NCI-H1048 (cell line): ENCODE measurements at places on chromosomes 7 and 10.
A peak's percentile ranks its signal among the peaks of the same experiment; 100 is the strongest.

GRCh38 chr7:77370606-77371005, 45.5 kb downstream of the GSAP start:
- no peak for DNase-seq

GRCh38 chr7:17134786-17135185, 163.7 kb upstream of the AHR start:
- no peak for DNase-seq

GRCh38 chr10:85280014-85280413, 951.6 kb downstream of the CCSER2 start:
- DNase-seq = no peak

DNA sequence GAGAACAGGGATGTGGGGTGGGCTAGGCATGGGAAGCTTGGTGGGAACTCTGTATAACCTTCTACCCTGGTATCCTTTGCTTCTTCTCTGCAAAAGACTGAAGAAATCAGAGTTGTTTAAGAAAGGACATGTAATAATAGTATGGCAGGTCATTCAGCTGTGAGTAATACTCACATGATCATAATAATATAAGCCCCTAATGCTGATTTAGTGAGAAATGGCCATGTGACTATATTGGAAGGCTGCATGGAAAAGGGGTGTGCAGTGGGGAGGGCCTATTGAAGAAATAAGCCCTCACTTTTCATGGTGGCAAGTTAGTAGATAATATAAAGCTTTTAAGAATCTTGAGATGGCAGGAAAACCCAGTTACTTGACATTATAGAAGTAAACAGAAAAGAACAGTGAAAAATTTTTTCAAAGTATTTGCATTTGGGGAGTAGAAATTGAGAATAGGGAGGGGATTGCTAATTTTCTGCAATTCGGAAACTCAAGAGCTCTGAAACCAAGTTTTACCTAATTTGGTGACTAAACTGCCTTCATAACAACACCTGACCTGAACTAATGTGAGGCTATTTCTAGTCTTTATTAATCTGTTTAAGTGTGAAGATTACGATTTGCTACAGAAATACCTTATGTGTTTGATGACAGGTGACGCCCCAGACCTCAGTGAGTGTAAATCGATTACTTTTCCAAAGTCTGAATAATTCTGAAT, 44.4 kb downstream of the ATXN7L1 start:
- no peak for DNase-seq

GRCh38 chr7:151142686-151143040, 24.8 kb downstream of the GBX1 start:
- DNase-seq = no peak

GRCh38 chr10:109891105-109891504, 32.2 kb downstream of the XPNPEP1 start:
- DNase-seq = no peak

- no peak for DNase-seq
These were observed 327.7 kb downstream of the BBS9 start for GRCh38 chr7:33457039-33457438.

DNA sequence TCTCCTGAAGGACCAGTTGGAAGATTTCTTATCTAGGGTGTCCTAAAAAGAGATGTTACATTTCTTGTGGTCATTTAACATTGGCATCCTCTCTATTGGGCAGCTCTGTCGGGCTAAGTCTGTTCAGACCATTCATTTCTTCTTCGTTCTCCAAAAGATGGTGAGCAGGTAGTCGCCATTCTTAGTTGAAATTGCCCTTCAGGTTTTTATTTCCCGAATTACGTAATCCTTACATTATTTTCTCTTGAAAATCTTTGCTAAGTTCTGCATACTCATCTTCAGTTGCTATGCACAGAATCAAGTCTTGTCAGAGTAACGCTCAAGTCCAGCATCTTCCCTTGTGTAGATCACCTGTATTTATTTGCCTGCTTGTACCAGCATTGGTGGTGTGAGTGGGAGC, 53.6 kb downstream of the DAGLB start:
- no peak for DNase-seq

GRCh38 chr10:129531195-129531968, 64.3 kb downstream of the MGMT start:
- peak; percentile 19 for DNase-seq

GRCh38 chr10:76318211-76318610, 886.8 kb downstream of the LRMDA start:
- no peak for DNase-seq

- DNase-seq = no peak
These were observed 1.9 kb upstream of the NDUFB2 start for GRCh38 chr7:140694592-140694991.

DNA sequence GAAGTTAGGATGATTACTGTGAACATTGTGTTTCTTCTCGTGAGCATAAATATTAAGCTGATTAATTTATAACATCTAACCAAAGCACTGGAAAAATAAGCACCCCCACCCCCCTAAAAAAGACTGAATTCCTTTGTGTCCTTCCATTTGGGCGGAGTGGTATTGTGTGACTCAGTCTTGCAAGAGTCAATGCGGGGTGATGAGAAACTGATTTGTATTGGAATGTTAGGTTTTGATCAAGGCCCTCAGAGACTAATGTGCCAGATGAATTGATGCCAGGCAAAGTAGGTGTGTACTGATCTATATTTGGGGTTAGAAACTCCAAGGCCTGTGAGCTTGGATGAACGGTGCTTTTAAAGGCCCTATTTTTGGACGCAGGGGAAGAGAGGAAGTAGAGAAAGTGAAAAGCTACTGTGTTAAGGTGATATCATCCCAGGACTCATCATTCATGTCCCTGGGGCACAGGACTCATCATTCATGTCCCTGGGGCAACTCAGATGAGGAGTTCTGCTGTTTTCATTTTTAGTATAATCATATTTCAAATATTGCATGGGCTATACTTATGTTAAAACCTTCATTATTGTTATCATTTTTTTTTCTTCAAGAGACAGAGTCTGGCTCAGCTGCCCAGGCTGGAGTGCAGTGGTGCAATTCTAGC, 61.3 kb upstream of the PTN start:
- DNase-seq = no peak

GRCh38 chr10:86443069-86443468, 76.5 kb upstream of the GRID1 start:
- no peak for DNase-seq

DNA sequence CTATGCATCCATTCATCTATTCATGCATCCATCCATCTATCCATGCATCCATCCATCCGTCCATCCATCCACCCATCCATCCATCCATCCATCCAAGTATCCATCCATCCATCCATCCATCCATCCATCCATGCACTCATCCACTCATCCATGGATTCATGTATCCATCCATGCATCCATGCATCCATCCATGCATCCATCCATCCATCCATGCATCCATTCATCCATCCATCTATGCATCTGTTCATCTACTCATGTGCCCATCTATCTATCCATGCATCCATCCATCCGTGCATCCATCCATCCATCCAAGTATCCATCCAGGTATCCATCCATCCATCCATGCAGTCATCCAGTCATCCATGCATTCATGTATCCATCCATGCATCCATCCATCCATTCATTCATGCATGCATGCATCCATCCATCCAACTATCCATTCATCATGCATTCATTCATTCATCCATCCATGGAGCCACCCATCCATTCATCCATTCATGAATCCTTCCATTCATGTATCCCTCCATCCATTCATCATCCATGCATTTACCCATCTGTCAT, 132.0 kb downstream of the DYNC2I1 start:
- no peak for DNase-seq

GRCh38 chr7:11332186-11332864, 358.7 kb downstream of the PHF14 start:
- no peak for DNase-seq

DNA sequence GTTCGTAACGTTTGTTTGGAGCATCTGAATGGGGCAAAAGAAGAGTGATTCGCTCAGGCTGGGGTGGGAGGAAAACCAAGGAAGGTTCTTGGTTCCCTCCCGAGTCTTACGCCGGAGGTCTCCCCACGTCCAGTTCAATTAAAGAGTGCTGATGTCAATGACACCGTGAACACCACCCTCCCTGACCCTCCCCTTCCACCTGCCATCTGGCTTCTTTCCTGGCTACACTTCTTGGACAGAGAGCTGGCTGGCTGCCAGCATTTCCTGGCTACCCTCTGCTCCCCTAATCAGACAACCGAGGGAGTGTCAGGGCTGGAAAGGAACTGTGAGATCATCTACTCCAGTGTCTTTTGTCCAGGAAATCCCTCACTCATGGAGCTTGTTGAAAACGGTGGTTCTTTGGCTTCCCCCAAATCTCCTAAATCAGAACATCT, 24.1 kb upstream of the FFAR4 start:
- DNase-seq = no peak

DNA sequence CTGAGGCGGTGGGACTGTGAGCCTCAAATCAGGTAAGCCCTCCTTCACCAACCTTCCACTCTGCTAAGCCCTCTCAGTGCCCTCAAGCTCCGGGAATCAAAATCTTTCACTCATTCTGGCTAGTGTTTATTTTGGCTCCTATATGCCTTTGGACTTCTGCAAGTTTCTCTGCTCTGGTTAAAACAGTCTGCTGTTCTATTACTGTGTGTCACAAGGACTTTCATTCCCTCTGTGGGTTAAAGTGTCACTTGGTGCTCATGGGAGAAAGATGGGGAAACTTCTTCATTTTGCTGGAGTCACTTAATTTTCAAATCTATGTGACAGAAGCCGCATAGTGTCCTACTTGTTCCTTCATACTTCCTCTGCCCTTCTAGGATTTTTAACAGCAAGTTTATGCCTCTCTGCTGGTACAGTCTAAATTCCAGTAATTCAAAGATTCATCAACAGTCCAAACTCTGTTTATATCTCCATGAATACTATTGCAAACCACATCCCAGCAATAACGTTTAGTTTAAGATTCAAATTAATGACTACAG, 61.3 kb downstream of the CD36 start:
- DNase-seq = no peak

DNA sequence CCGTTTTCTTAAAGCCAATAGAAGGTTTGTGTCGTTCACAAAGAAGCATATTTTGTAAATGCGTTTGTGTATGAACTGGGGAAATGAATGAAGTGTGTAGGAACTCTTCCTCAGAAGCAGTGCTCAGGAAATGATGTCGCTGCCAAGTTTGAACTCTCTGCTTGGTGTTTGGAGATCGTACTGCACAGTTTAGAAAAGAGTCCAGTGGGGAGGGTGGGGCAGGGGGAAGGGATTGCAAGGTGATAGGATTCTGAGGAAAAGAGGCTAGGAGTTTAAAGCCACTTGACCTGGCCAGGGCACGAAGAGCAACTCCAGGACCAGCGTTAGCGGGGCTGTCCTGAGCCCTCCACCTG, 122.2 kb downstream of the CUBN start:
- no peak for DNase-seq

- no peak for DNase-seq
These were observed 242.4 kb downstream of the KIAA1217 start for GRCh38 chr10:24451325-24451820.

GRCh38 chr7:132117181-132117580, 459.1 kb downstream of the PLXNA4 start:
- DNase-seq = no peak

DNA sequence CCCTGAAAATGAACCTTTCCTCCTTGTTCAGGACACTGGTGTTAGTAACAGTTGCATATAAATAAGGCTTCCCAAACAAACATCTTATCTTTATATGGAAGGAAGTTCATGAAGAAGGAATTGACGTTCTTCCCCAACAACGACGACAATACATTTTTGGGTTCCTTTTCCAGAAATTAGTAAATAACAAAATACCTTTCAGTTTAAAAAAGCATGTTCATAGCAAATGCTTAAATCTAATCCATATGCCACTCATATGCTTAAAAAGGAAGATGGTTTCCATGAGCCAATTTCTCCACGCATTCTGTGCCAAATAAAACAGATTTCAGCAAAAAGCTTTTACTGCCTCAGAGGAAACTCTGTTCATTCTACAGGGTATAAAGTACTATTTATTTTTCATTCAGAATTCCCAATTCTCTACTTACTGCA, 182.6 kb downstream of the COBL start:
- DNase-seq = no peak

- DNase-seq = no peak
These were observed 47.7 kb downstream of the LRGUK start for GRCh38 chr7:134174795-134175261.

DNA sequence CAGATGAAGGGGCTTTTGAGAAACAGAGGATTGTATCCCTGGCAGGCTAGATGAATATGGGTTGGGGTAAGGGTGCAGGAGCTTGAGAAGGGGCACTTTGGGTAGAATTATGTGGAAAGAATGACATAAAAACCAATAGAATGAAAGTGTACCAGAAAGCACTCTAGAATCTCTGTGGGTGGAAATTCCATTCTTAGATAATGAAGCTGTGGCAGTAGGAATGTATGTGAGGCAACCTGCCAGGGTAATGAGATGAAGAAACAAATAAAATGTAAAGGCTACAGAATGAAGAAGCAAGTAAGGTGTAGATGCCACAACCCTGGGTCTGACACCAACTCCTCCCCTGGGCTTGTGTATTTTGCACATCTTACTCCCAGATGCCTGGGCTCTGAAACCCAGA, 16.8 kb downstream of the NOBOX start:
- no peak for DNase-seq

GRCh38 chr10:31972519-31973041, 43.9 kb upstream of the ARHGAP12 start:
- no peak for DNase-seq

DNA sequence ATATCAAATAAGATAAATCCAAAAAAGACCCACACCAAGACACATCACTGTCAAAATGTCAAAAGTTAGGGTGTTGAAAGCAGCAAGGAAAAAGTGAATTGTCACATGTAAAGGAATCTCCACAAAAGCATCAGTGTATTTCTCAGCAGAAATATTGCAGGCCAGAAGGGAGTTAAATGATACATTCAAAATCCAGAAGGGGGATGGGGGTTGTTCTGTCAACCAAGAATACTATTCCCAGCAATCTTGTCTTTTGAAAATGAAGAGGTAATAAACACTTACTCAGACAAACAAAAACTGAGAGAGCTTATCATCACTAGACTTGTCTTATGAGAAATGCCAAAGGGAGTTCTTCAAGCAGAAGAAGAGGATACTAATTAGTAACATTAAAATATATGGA, 191.1 kb upstream of the NOBOX start:
- no peak for DNase-seq

DNA sequence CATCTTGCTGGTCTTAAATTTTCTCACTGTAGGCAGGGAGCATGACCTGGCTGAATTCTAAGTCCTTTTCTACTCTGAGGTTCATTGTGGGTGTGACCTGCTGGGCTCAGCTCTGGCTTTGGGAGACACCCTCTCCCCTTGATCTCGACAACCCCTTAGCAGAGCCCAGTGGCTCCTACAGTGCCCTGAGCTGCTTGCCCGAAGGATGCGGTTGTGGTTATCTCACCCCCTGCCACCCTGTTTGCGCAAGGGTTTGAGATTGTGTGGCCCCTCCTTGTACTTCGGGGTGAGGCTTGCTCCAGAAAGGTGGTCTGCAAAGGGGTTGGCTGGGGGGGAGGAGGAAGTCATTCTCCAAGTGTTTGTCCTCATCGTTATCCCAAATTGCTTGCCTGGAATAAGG, 55.3 kb downstream of the TCF7L2 start:
- DNase-seq = no peak

- DNase-seq = no peak
These were observed 246.1 kb downstream of the LRRTM3 start for GRCh38 chr10:67171970-67172369.

GRCh38 chr10:90179696-90180407, 478.5 kb downstream of the KIF20B start:
- DNase-seq = no peak

GRCh38 chr10:58477122-58477521, 35.5 kb upstream of the BICC1 start:
- no peak for DNase-seq
